ENCODE measurements at places on chromosomes 1 and 21. TPM values are rescaled to one million over a fixed set of nuclear protein-coding genes. Genes with fewer than 3 reads are reported as not detected.

GRCh38 chr21:42650441-42651421 lies 2.7 kb upstream of the PDE9A start:
- peak; percentile 49 for DNase-seq

WLS gene
- total RNA-seq, result 9.5 TPM

DNA sequence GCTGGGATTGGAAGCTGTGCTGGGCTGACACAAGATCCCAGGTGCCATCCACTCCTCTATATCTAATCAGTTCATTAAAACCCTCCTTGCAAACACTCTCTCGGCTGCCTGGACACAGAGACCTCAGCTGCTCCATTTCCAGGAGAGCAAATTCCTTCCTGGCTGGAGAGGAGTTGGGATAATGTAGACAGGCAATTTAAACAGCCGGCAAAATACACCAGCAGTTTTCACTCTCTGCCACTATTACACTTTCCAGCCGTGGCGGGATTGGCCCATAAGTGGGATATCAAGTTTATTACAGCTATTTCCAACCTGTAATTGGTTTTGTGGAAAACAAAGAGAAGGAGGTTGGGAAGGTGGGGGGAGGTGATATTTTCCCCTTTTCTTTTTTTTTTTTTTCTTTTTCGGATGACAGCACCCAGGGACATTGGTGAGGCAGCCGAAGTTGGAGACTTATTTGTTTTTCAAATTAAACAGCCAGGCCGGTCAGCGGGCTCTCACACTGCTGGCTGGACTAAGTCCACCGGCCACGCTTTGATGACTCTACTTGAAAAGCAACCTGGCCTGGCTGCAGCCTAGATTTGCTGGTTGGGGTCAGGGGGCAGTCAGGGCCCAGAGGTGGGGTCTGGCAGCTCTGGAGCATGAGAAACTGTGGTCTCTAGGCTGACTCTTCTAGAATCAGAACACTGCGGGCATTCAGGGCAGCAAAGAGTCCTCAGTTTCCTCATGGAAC lies 177.4 kb downstream of the IGSF21 start:
- no peak for DNase-seq

- DNase-seq, result no peak
These were observed 147.5 kb downstream of the CYYR1 start for GRCh38 chr21:26425576-26425975.

DNA sequence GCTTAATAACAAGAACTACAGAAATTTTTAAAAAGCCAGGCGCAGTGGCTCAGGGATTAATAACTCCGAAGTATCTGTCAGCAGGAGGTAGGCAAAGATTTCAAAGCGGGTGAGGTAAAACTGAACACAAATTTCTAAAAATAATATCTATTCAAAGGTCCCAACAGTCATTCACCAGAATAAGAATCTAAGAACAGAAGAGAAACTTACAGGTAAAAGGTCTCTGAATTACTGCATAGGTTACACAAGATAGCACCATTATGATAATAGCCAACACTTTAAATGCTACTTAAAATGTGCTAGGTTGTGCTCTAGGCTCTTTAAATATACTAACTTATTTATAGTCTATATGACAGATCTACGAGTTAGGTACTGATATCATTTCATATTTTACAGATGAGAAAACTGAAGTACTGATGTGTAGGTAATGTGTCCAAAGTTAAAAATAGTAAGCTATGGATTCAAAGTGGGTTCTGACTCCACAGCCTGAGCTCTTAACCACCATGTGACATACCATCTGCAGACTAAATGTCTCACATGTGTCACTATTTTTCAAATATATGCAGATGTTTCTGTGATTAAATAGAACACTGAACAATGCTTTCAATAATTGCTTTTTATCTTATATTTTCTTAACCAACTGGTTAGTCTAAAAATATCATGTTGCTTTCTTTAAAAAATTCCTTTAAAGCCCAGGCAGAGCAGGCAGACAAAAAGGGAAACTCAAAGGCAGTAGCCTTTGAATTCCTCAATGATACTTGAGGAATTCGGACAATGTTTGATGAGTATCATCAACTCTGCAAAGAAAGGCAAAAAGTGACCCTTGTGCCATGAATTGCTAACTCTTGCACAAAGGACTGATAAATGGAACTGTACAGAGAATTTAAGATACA lies 80.5 kb upstream of the TTC39A start:
- DNase-seq, result no peak

DNA sequence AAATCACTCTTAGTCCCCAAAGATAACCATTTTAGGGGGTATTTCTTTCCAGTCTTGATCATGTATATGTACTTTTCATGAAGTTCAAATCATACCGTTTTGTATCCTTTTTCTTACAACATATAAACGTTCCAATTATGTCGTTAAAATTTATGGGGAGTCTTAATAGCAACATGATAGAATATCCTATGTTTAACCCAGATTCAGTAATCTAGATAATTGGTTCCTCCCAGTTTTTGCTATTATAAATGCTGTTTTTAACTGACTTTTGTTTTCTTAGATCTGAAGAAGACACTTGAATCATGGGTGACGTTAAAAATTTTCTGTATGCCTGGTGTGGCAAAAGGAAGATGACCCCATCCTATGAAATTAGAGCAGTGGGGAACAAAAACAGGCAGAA lies 3.1 kb downstream of the DHX9 start:
- no peak for DNase-seq

DNA sequence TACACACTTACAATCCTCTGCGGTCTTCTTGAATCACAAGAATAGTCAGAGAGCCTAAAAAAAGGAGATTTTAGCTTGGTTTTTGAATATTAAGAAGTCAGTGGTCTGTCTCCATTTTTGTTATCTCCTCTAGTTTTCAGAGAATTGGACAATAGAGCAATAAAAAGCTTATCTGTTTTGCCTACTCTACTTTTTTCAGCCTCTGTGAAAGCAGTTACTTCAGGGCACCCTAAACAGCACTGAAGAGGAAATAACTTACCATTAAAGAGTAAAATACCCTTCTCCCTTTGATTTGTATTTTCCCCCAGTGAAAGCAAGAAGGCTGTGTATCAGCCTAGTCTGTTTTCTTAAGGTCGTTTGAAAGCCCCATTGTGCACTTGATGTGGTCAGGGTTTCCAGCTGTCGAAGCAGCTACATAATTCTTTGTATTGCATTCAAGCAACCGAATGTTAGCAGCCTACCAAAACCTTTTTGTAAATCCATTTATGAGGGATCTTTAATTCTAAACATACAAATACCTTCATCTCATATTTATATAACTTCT lies 1.0 kb downstream of the NTMT2 start:
- no peak for DNase-seq

- DNase-seq, result no peak
These were observed 51.7 kb downstream of the RPS6KA1 start for GRCh38 chr1:26581287-26581651.

C4BPA gene
- total RNA-seq, result not detected

- DNase-seq, result no peak
These were observed 21.9 kb downstream of the EFCAB14 start for GRCh38 chr1:46697053-46697452.

DNA sequence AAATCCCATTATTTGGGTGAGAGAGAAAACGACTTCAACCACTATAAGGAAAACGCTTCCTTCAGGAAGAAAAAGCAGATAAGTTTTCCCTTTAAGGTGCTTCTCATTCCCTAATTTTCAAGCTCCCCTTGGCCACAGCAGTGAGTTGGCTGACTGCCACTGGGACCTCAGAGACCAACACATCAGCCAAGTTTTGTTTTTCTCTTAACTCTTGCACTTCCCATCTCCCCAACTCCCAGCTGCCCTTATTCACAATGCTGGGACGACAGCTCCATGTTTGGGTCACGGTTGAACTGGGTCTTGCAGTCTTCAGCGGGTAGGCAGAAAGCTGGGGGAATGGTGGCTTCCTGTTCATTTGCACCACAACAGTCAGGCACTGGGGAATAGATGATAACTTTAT lies 18.9 kb downstream of the SGIP1 start:
- DNase-seq, result no peak

ANGPTL1 gene
- not detected for total RNA-seq

GRCh38 chr21:40146216-40146837 lies 279.1 kb downstream of the PCP4 start:
- DNase-seq, result no peak

SPATA6 gene
- 25.9 TPM for total RNA-seq

FAM72C gene
- 8.0 TPM for total RNA-seq

DNA sequence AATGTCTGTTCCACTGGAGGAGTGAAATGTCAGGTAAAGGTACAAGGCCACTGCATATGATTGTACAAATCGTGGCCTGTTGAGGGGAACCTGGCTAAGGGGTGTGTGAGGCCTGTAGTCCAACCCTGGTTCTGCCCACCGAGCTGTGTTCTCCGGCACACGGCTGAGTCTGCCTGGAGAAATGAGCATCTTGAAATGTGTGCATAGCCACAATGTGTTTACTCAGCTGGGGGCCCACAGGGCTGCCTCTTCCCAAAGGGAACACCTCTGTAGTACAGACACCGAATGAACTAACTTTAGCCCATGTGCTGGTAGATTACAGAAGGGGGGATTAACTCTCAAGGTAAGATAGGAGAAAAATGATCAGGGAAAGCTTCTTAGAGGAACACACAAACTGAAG lies 30.2 kb downstream of the AK4 start:
- DNase-seq, result no peak

AGMAT gene
- total RNA-seq, result 6.9 TPM

F3 gene
- 21.9 TPM for total RNA-seq

GRCh38 chr1:48547561-48548220 lies 75.7 kb upstream of the SPATA6 start:
- DNase-seq, result no peak

GRCh38 chr1:1173793-1174415 lies at the start of gene TTLL10:
TSS of gene TTLL10 (plus strand) at chr1:1173880. CDS start at chr1:1179216, 5,336 bp downstream.
- peak; percentile 95 for DNase-seq

S100A12 gene
- total RNA-seq, result not detected

BMP8A gene
- total RNA-seq, result 0.81 TPM

GRCh38 chr1:109628540-109629321 lies 9.1 kb downstream of the AMPD2 start:
- peak; percentile 30 for DNase-seq

- no peak for DNase-seq
These were observed 42.4 kb downstream of the CNN3 start for GRCh38 chr1:94884507-94884906.

GRCh38 chr1:87052961-87053360 lies 138.5 kb downstream of the HS2ST1 start:
- DNase-seq, result no peak

DNA sequence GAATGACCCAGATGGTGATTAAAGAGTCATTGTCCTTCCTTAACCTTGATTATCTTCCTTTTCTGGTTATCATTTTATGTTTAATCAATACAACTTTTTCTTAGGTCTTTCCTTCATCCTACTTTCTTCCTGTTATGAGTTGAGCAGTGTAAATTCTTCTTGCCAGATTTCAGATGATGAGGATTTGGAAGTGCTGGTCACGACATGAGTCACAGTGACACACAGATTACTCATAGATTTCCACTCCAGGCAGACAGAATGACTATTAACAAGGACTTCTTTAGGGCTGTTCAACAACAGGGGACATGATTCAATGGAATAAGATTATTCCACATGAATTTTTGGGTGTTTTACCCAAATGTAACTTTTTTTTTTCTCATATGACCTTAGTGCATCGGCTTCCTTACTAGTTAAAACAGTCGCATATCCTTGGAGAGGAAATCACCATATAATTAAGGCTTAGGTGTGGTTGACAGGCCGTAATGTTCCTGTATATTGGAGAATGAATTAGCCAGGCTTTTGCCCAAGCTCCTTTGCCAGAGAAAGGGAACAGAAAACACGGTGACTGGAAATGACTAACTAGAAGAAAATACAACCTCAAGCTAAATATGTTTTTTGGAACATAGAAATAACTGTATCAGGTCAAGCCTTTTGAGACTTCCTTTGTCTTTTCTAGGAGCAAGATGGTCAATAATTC lies 44.2 kb downstream of the PRRX1 start:
- no peak for DNase-seq

GRCh38 chr1:6099787-6100765 lies 54.4 kb downstream of the KCNAB2 start:
- DNase-seq, result peak; percentile 84

DNA sequence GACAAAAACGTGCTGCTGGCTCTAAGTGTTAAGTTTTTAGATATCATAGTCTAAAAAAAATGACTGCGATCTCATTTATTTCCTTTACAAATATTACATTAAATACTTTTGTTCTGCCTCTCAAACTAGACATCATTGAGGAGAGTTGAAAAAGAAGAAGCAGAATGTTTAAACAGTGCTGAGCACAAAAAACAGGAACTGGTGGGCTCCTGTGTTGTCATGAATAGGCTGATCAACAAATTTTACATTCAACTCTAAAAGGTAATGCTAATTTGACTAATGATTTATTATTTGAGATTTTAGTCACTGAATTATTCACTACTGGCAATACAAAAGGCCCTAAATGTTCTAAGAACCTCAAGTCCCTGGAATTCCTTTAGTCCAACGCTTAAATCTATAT lies 66.1 kb downstream of the GPATCH2 start:
- DNase-seq, result no peak

- peak; percentile 72 for DNase-seq
These were observed at the start of gene KCNK2 for GRCh38 chr1:215082532-215083382. TSS of gene KCNK2 (plus strand) at chr1:215082737. CDS start at chr1:215083386, 649 bp downstream.

DNA sequence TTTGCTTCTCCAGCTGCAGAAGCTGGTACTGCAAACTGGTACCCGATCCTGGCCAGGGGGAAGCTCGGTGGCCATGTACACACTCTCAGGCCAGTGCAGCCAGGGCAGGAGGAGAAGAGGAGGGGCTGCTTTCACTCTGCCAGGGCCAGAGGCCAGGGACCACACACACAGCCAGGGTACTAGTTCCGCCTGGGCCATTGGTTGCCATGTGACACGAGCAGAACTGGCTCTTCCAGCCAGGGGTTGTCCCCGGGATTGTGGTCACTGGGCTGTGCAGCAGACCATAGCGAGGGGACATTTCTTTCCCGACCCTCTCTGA lies 3.7 kb upstream of the SHISAL2A start:
- no peak for DNase-seq

GRCh38 chr1:42963378-42964043 lies 4.8 kb upstream of the SLC2A1 start:
- peak; percentile 48 for DNase-seq

DNA sequence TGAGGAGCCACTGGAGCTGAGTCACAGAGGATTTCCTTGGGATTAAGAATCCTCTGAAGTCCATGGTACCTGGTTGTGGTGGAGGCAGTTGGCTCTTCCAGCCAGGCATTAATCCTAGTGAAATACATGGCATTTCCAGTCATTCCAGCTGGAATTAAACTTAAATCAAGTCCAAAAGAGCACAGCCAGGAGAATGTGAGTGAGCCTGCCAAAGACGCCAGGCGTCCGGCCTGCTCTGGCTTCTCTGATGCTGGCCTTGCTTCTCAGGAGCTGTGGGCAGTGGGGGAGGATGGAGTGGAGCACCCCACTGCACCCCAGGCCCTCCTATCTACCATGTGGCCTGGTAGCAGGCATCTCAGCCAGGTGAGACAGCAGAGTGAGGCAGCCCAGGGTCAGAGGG lies 23.4 kb upstream of the TENT5C start:
- no peak for DNase-seq

TCP10L gene
- 3.1 TPM for total RNA-seq

Data from H7 (cell line).